Smooth muscle cell of the pulmonary artery (primary cell): ENCODE measurements at places on chromosomes 5 and 9. TPM values are rescaled to one million over a fixed set of nuclear protein-coding genes. Genes with fewer than 3 reads are reported as not detected.

Gene TMEM215
- not detected in 2 replicates for total RNA-seq

Gene SPATA31A6
- total RNA-seq: not detected in 2 replicates

Gene OCLN
- 0.26 and 1.1 TPM in 2 replicates for total RNA-seq

Gene FOXI1
- total RNA-seq: not detected in 2 replicates

Gene BHMT2
- total RNA-seq: 3.1 and 6.4 TPM in 2 replicates

Gene GMCL2
- not detected in 2 replicates for total RNA-seq

Gene GIN1
- 5.3 and 6.5 TPM in 2 replicates for total RNA-seq

Gene BSPRY
- 0.07 TPM in 1 of 2 replicates, not detected in the other for total RNA-seq

Gene RORB
- 0.50 and 9.6 TPM in 2 replicates for total RNA-seq

Gene ANKRD18A
- not detected in 2 replicates for total RNA-seq

Gene C9orf50
- total RNA-seq: 0.26 and 0.33 TPM in 2 replicates

Gene RPL12
- total RNA-seq: 754 and 768 TPM in 2 replicates

Gene PTGDS
- 11.1 and 66.1 TPM in 2 replicates for total RNA-seq

Gene INVS
- total RNA-seq: 30.8 and 39.7 TPM in 2 replicates

Gene RNF183
- not detected in 2 replicates for total RNA-seq

Gene SLC1A1
- total RNA-seq: 25.8 and 70.4 TPM in 2 replicates

Gene FOXD4L5
- total RNA-seq: 0.03 and 0.07 TPM in 2 replicates

Gene FBXL7
- 6.3 and 7.3 TPM in 2 replicates for total RNA-seq

Gene FAM169A
- total RNA-seq: 0.13 and 0.36 TPM in 2 replicates

Gene CEP72
- total RNA-seq: 2.3 and 3.0 TPM in 2 replicates

Gene ZFP37
- 2.3 and 3.0 TPM in 2 replicates for total RNA-seq

Gene IL12B
- total RNA-seq: not detected in 2 replicates

Gene EQTN
- not detected in 2 replicates for total RNA-seq

Gene C5orf58
- not detected in 2 replicates for total RNA-seq

Gene GABRA6
- total RNA-seq: not detected in 2 replicates

Gene CANX
- 805 and 877 TPM in 2 replicates for total RNA-seq

Gene SPAAR
- 0.13 and 0.26 TPM in 2 replicates for total RNA-seq
